ENCODE measurements at places on chromosomes 16 and 17.
A peak's percentile ranks its signal among the peaks of the same experiment; 100 is the strongest.

DNA sequence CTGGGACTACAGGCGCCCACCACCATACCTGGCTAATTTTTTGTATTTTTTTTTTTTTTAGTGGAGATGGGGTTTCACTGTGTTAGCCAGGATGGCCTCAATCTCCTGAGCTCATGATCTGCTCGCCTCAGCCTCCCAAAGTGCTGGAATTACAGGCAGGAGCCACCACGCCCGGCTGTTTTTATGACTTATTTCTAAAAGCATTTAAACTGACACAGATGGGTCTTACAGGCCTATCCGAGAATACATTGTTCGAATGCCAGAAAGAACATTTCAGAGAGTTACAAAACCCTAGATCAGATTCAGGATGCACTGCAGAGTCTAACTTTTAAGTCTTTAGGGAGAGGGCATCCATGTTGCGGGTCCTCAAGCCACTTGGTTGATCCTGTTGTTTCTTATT is 234.7 kb upstream of the MAF start:
- DNase-seq = no peak

- no peak for DNase-seq
Observed at GRCh38 chr17:28533091-28533807, 19.2 kb downstream of the UNC119 start.

- peak; percentile 94 for DNase-seq
Observed at GRCh38 chr17:16027708-16028584, 28.3 kb downstream of the TTC19 start.

DNA sequence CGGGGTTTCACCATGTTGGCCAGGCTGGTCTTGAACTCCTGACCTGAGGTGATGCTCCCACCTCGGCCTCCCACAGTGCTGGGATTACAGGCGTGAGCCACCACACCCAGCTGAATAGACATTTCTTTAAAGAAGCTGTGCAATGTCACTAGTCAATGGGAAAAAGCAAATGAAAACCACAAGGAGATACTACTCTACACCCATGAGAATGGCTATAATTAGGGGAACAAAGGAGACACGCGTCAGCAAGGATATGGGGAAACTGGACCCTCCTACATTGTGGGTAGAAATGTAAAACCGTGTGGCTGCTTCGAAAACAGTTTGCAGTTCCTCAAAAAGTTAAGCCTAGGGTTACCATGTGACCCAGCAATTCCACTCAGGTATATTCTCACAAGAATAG is 103.4 kb downstream of the VPS53 start:
- no peak for DNase-seq

- no peak for DNase-seq
Observed at GRCh38 chr16:27319257-27319965, 5.6 kb downstream of the IL4R start.

DNA sequence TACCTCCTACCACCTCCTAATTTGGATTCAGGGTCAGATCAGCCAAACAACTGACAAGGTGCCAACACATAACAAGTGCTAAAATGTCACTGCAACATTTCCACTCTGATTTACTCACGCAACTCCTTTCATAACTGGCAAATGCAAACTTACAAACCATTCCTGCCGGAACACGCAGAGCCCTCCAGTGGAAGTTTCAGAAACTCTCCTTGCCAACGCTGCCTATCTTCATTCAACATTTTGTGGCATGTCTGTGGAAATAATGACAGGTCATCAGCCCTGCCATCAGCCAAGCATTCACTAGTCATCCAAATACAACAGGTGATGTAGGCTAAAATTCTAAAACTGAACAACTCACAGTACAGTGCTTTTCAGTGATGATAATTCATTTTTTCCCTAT is 37.7 kb upstream of the OR3A1 start:
- no peak for DNase-seq

GRCh38 chr16:5065813-5066212 is at the start of gene C16orf89:
TSS of gene C16orf89 (minus strand) at chr16:5065956. CDS start at chr16:5065908, 48 bp downstream.
- no peak for DNase-seq

- DNase-seq = peak; percentile 94
Observed at GRCh38 chr16:24748242-24748641, 18.8 kb downstream of the TNRC6A start.

GRCh38 chr16:68992521-68992920 is 112.9 kb upstream of the HAS3 start:
- peak; percentile 58 for DNase-seq

- peak; percentile 77 for DNase-seq
Observed at GRCh38 chr17:48547808-48548522, 3.1 kb upstream of the HOXB2 start.

GRCh38 chr16:67936124-67936879 is at the start of gene PSMB10:
TSS of gene PSMB10 (minus strand) at chr16:67936850. CDS start at chr16:67936749, 101 bp downstream.
- DNase-seq = peak; percentile 62

GRCh38 chr16:73794994-73795393 is 501.6 kb upstream of the PSMD7 start:
- DNase-seq = no peak

DNA sequence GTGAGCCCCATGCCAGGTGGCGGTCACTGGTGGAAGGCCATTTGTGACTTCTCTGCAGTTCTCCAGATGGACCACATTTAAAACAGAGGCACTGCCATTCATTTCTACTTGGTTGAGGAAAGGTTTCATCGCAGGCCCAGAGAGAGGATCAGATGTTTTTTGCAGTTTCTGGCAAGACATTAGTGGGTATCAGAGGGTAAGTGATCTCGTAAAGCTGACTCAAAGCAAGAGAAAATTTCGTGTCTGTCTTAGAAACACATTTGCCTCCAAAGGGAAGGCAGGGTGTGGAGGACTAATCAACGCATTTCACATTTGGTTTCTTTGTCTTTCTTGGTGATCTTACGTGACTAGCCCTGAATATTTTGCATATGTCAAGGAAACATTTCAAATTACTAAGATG is 81.8 kb downstream of the PRKCB start:
- DNase-seq = no peak

GRCh38 chr17:61389670-61390478 is 9.8 kb upstream of the TBX2 start:
- DNase-seq = no peak

DNA sequence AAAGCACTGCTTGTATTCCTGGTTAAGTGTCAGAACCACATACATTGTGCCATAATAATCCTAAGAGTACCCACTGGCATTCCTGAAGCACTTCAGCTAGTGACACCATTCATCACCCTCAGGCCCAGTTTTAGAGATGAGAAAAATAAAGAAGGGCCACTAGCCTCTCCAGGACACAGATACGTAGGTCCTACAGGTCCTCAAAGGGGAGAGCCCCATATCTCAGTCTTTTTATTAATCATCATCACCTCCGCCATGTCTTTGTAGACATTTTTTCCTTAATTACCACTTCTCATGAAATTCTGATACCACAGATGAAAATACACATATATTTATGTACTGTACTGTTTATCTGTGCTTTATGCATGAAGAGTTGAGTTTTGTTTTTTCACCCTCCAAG is 43.5 kb downstream of the GRB2 start:
- no peak for DNase-seq

DNA sequence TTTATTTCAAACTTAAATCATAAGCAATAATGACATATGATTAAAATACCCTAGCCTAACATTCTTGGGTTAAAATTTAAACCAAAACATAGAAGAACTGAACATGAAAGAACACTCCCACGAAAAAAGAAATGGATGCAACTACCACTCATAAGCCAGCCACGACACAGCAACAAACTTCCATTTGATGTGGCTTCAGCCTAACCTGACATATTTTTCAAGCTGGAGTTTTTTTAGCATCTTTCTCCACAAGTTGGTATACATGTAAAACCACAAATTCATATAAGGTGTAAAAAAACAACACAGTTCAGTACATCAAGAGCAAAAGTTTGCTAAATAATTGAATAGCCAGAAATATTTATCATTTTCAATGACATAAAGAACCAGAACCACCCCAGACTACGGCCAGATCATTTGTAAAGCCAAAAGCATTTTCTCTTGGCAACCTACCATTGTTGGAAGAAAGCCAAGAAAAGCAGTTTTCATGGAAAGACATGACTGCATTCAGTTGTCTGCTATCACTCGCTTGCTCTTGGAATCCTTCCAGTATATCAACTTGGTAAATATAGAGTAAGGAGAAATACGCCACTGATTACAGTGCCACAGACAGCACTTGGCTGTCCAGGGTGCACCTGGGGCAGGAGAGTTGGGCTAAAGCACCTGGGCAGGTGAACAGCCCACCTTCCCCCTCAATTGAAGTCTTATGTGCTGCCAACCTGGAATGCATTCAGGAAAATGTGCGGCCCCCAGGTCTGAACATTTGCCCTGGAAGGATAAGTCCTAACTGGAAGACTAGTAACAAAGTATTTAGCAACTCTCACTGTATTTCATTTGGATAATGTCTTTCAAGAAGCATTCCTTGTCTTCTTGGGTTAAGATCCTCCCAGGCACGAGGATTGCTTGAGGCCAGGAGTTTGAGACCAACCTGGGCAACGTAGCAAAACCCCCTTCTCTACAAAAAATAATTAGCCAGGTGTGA is 60.5 kb downstream of the CREBBP start:
- DNase-seq = peak; percentile 94

DNA sequence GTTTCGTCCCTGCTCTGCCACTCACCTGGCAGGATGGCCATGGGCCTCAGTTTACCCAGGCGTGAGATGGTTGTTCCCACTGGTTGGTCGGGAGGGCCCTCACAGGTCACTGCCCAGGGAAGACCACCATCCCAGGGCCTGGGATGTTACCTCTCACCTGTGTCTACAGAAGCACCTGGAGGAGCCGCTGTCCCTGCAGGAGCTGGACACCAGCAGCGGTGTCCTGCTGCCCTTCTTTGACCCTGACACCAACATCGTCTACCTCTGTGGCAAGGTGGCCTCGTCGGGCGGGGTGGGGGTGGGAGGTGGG is 4.1 kb downstream of the CORO1A start:
- DNase-seq = no peak

DNA sequence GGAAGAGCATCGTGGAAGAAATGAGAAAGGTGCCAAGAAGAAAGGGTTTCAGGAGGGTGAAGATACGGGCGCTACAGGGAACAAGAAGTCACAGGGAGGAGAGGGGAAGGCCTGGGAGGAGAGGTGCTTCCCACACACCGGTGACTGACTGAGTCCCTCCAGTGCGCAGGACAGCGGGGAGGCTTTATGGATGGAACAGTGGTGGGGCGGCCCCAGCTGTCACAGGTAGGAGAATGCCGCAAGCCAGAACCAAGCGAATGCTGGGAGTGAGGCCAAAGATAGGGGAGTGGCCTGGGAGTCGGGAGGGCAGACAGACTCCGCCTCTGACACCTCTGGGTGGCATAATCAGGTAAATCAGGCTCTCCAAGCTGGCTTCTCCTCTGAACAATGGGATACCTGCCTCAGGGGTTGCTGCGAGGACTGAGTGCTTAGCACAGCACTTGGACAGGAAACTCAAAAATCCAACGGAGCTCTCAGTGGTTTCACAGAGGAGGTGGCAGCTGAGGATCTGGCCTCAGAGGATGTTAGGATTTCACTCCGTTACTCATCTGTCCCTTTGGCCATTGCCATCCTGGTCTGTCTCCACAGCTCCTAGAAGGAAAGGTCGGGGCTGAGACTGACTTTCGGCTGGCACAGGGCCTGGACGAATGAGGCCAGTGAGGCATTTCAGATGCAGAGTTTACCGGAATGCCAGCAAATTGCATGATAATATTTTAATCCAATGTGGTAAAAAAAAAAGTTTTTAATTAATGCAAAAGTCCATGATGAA is 717 bp upstream of the CNP start:
- peak; percentile 27 for DNase-seq

- peak; percentile 75 for DNase-seq
Observed at GRCh38 chr16:10609402-10609774, 29.0 kb upstream of the EMP2 start.

GRCh38 chr17:74679374-74679773 is 33.3 kb downstream of the CD300LF start:
- DNase-seq = no peak

GRCh38 chr17:5584383-5585286 is at the start of gene NLRP1:
TSS of gene NLRP1 (minus strand) at chr17:5584509. CDS start at chr17:5583957, 552 bp downstream.
- peak; percentile 88 for DNase-seq

- DNase-seq = no peak
Observed at GRCh38 chr17:1169221-1169928, 10.4 kb downstream of the ABR start.

- no peak for DNase-seq
Observed at GRCh38 chr17:78092794-78093324, 35.7 kb downstream of the TMC6 start.

DNA sequence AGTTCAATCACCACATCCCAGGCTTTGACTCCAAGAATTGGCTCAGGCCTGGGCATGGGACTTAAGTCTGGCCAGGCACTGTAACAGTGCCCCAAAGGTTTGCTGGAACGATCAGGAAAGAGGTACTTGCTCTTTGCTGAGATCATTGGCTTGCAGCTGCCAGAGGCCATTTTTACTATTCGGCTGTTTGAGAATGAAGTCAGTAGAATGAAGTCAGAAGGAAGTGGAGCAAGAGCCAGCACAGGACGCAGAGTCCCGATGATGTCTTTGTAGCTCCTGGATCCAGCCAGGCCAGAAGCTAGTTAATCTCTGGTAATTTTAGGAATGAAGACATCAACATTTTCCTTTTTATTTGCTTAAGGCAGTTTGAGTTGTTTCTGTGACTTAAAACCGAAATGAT is 195.5 kb downstream of the RAB11FIP4 start:
- DNase-seq = peak; percentile 47

GRCh38 chr17:41939693-41940090 is 9.3 kb downstream of the ODAD4 start:
- no peak for DNase-seq

GRCh38 chr17:58232707-58233156 is 5.7 kb upstream of the LPO start:
- peak; percentile 92 for DNase-seq

- no peak for DNase-seq
Observed at GRCh38 chr17:12254460-12254859, 233.8 kb downstream of the MAP2K4 start.

- DNase-seq = no peak
Observed at GRCh38 chr16:3510416-3510815, 9.6 kb downstream of the CLUAP1 start.

GRCh38 chr16:3198334-3199072 is 10.5 kb downstream of the OR1F1 start:
- no peak for DNase-seq

DNA sequence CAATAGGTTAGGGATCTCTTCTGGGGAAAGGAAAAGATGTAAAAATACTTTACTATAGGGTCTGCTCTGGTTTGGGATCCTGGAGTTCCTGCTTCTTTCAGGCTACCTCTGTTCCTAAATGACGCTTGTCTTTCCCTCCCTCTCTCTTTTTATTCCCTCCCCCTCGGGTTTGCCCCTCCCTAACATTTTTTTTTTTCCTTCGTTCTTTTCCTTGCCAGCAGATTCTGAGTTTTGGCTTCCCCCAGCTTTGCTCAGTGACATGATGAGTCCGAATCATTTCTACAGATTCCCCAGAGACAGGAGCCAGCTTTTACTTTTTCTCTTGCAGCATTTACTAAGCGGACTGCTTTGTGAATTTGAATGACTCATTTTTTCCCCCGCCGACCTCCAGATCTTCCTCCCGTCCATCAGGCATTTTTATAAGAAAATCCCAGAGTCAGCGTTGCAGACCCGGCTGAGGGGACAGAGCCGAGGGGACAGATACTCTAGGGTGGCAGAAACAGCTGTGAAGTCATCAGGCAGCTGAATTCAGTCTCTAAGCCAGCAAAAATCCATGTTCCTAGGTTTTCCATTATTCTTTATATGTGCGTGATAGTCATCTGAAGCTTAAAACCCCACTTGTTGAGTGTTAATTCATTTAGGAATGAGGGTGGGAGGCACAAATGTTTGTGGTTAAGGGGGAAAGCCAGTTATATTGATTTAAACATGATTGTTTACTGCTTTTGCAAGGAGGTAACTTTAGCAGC is at the start of gene TMEM100:
Gene TMEM100 (minus strand): TSS at position 123 of the 746 bp plus-strand sequence. CDS start 1,794 bp downstream, outside the sequence.
- peak; percentile 73 for DNase-seq
